ENCODE measurements at places on chromosomes 2 and 18.

DNA sequence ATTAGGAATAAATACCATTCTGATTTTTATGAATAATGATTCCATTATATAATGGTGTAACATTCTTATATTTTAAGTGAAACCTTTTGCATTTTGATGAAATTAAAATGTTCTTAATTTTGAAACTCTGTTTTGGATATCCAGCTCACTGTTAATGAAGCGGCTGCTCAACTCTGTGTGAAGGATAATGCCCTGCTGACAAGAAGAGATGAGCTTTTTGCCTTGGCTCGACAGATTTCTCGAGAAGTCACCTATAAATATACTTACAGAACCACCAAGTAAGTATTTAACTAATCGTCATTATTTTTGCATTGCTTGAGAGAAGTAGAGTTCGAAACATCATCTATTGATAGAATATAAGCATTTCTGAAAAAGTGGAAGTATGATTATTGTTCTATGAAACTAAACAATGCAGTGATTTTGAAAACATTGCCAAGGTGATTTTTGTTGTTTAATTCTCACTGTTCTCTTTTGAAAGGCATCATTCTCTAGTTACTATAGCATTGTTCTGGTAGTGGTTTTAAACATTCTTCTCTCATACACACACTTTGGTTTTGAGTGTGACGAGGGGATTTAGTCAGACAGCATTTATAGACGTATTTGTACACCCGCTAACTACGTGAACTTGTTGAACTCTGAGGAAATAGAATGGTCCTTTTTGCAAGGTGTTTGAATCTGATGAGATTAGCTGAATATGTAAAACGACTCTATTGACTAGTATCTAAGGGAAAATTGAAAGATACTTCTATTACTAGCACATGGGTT lies 21.5 kb downstream of the NAB1 start:
- DNase-seq = no peak

DNA sequence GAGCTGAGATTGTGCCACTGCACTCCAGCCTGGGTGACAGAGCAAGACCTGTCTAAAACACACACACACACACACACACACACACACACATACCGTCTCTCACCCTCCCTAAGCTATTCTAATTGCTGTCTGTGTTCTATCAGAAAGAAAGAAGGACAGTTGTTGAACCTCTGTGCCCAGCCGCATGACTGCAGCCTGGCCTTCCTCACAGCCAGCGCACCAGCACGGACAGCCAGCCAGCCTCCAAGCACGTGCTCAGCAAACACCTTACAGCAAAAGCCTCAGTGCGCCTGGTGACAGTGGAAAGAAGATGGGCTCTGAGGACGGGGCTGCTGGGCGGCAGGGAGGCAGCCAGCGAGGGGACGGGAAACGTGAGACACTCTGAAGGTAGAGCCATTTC lies 58.0 kb downstream of the ZNF516 start:
- no peak for DNase-seq

GRCh38 chr2:238869293-238870124 lies 21.6 kb downstream of the TWIST2 start:
- no peak for DNase-seq

- no peak for DNase-seq
These were observed 58.4 kb downstream of the PDE1A start for GRCh38 chr2:182368446-182368845.

DNA sequence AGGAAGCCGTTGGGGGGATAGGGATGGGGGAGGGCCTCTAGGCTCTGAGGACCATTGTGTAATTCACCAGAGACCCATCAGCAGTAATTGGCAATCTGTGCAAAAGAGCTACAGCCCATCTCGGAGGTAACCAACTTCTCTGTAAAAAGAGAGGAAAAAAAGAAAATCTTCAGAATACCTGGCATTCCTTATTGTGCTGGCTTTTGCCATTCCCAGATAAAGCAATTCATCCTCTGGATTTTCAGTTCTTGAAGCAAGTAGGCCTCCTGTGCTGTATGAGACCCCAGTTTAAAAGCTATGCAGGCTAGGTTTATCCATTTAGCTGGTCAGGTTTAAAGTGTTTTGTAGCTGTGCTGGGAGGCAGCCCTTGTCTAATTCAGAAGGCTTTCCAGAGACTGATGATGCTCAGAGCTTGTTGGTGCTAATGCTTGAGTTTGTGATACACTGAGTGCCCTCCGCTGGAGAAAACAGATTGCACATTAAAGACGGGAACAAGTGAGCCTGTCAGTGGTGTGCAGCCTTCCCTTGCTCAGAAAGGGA lies at the start of gene LRRTM4:
LRRTM4 (minus strand) TSS at position 446 of the 540 bp plus-strand sequence.
- DNase-seq = peak; percentile 66

DNA sequence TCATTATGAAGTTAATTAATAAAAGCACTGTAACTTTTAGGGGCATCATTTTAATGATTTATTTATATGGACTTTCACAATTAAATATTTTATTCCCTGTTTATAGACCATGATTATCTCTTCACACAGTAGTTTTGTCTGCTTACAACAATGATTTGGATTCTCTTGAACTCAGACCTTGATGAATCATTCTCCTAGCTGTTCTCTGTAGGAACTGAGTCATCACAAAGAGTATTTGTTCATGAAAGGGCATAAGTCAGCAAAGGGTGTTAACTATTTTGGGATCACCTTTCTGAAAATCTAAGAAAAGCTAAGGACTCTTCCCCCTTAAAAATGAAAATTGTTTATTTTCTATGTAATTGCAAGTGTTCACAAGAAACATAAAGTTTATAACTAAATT lies 461.1 kb upstream of the UBE2E3 start:
- DNase-seq = no peak

DNA sequence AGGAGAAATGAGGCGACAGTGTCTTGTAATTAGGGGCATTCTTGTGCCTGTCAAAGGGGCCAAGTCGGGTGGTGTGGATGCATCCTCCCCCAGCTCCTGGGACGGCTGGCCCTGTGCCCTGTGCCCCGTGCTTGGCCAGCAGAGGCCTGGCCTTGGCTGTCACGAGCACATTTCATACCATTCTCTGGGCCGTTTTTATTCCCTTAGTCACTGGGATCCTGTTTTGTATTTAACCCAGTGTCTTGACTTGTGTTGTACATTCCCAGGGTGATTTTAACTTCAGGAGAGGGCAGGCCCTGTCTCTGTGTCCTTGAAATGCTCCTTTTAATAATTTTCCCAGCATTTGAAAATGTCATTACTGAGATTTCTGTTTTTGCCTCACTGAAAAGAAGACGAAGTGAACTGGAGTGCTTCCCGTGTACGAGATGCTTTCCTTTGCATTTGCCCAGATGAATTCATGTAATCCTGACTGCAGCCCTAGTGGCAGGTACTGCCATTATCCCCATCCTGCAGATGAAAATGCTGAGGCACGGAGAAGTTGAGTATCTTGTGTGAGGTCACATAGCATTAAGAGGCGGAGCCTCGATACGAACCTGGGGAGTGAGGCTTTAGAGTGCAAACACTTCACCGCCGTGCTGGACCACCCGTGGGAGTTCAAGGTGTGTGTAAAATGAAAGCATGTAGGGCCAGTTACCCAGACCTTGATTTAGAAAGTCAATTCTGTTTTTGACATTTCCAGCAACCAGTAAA lies 57.0 kb downstream of the SH3RF3 start:
- no peak for DNase-seq

DNA sequence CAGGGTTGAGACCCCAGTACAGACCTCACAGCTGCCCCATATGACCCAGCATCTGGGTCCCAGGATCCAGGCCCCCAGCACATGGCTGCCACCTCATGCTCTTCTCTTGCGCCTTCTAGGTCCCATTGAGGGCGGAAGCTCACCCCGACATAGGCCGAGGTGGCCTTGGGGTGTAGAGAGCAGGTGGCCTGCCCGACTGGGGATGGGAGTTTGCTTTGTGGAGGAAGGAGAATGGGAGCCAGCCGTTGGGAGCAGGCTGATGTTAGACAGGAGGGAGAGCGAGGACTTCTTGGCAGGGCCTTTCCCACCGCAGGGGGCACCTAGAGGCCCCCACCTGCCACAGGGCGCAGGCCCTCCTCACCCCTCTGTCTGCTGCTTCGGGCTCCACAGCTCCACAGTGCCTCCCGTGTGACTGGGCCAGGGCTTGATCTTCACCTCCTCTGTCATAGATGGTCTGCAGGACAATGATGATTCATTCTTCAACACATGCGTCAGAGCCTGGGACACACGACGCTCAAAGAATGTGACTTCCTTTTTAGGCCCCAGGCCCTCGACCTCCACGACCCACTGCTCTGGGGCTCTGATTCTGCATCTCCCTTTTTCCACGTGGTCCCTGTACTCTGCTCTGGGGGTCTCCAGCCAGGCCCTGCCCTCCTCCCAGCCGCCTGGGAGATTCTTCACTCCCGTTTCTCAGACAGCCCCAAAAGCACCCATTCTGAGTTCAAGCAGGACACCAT lies 86.6 kb upstream of the ODC1 start:
- no peak for DNase-seq

DNA sequence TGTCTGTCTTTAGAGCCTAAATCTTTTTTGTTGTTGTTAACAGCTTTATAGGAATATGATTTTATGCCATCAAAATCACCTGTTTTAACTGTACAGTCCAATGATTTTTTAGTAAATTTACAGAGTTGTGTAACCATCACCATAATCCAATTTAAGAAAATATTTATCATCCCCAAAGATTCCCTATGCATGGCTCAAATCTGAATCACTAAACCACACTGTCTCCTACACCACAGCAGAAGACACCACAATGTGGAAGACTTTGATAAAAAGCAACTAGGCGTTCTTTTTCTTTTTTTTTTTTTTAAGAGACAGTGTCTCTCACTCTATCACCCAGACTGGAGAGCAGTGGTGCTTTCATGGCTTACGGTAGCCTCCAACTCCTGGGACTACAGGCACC lies 99.6 kb downstream of the TXNL1 start:
- DNase-seq = no peak

DNA sequence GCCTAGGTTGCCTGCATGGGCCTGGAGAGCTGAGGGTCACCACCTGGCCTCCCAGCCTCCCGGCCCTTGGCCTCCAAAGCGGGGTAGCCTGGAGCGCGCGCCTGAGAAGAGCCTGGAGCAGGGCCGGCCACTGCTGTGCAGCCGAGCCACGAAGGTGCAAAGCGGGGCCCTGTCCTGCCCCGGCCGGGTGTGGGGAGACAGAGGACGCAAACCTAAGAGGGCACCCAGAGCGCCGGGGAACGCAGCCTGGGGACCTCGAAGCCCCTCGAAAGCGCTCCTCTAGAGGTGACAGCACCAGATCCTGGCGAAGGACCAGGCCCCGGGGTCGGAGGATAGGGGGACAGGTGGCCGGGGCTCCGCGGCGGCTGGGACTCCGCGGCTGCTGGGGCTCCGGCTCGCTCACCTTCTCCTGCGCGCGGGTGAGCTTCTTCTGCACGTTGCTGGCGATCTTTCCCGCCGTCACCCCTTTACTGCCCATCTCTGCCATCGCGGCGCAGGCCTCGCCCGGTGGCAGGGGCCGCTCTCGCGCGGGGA lies 430 bp downstream of the BIN1 start:
- peak; percentile 68 for DNase-seq
